ENCODE measurements at places on chromosomes 12 and 14.

GRCh38 chr12:3662521-3662921 lies 90.4 kb downstream of the CRACR2A start:
- no peak for DNase-seq

DNA sequence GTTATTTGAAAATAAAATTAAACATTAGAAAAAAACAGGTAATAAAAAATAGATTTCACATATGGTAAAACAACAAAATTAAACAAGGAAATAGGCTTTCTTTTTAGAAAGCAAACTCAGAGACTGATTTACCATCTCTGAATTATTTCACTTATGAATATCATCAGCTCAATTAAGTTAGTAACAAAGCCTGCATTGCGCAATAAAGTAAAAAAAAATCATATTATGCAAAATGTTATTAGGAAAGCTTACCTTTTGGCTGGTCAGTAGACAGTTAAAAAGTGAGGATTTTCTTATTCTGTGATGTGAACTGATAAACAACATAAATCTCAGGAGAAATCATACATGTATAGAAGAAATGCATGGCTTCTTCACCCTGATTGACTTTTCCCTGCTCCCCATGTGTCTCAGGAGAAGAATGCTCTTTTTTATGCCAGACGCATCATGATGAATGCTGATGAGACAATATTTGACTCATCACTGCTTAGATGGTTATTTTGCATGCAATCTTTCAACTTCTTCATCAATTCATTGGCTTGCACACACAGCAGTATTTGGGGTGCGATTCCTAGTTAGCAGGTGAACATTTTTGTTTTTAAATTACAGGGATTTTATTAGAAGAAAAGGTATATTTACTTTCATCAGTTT lies 124.5 kb upstream of the USP15 start:
- DNase-seq, result no peak

- no peak for DNase-seq
Measured at GRCh38 chr12:108744021-108744897, 12.9 kb upstream of the CORO1C start.

DNA sequence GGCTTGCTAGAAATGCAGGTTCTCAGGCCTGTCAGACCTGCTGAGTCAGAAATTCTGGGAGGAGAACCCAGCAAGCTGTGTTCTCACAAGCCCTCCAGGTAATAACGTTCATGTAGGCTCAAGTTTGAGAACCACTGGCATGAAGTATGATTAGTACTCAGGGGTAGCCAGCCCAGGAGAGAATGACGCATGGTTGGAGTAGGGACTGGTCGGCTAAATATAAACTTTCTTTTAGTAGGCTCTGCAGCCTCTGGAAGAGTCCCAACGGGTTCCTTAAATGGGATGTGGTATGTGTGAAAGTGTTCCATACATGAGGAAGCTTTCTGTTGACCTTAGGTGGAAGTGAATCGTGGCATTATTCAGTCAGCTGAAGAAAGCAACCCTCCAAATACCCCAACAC lies 209.3 kb downstream of the SLC41A2 start:
- DNase-seq, result no peak
